ENCODE measurements at places on chromosomes 5 and 9. TPM values are rescaled to one million over a fixed set of nuclear protein-coding genes. Genes with fewer than 3 reads are reported as not detected.

Gene S1PR3
- total RNA-seq, result 10.1 TPM

GRCh38 chr9:88953381-88954029, 37.8 kb upstream of the S1PR3 start:
- peak; percentile 60 for ATAC-seq

Gene LRRC14B
- not detected for total RNA-seq

DNA sequence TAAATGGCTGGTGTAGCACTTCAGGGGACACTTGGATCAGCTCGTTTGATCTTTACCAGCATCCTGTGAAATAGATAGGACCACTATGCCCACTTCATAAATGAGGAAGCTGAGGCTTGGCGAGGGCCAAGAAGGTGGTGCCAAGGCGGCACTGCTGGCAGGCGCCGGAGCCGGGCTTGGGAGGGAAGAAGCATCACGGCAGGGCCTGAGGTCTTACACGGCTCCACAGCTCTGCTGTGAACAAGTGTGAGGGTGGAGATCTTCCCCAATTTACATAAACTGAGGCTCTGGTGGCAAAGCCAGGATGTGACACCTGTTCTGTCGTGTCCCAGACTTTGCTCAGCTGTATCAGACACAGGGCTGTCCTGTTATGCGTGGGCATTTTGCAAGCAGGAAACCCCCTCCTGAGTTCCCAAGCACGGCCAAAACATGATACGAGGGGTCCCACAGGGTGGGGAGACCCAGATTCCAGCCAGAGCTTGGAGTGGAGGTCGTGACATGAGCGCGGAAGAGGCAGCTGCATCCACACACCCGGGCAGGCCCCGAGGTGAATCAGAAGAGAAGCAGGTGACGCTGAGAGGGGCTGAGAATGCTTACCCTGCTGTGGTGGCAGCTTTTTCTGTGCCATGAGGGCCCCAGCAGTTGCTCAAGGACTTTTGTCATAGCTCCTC, 117.5 kb upstream of the BOD1 start:
- no peak for ATAC-seq

DNA sequence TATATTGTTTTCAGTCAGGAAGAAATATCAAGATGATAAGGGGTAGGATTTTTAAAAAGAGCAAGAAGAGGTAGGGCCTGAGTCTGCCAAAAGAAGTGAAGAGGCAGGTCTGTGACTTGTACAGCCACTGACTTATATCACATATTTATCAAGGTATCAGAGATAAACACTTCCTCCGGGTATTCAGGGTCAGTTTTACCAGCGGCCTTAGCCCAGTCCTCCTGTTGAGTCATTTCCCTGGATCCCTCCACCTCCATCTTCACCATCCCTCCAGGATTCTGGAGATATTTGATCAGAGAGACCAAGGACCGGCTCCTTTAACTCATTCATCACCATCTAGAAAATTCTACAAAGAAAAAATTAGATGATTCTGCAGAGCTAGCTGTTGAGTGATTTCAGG, 375.7 kb upstream of the TUSC1 start:
- ATAC-seq, result no peak

GRCh38 chr9:70080481-70081119, 37.0 kb downstream of the MAMDC2 start:
- ATAC-seq, result peak; percentile 74

- no peak for ATAC-seq
Measured at GRCh38 chr5:120538644-120539043, 74.5 kb downstream of the PRR16 start.

Gene LMBRD2
- total RNA-seq, result 17.5 TPM

- ATAC-seq, result no peak
Measured at GRCh38 chr9:89712283-89712682, 107.5 kb downstream of the GADD45G start.

DNA sequence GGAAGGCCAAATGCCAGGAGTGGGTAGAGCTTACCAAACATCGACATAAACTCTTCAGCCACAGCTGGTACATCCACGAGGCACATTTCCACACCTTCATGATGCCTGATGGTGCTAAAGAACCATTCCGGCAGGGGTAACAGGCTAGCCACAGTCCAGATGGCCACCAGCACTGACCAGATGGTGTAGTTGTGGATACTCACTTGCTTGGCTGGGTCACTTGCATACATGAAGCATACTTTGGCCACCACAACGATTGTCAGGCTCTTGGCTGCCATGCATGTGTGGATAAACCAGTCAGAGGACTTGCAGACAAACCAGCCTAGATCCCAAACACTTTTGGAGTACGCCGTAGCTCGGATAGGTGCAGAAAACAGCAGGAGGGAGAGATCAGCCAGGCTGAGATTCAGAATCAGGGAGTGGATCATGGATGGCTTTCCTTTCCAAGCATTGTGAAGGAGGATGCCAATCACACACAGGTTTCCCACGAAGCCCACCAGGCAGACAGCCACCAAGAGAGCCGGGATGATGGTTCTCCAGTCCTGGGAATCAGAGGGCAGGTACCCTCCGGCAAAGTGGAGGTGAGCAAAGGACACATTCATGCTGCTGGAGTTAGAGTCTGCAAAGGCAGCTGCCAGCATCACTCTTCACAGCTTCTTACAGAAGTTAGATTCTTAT, 378 bp downstream of the GPR151 start:
- ATAC-seq, result no peak

DNA sequence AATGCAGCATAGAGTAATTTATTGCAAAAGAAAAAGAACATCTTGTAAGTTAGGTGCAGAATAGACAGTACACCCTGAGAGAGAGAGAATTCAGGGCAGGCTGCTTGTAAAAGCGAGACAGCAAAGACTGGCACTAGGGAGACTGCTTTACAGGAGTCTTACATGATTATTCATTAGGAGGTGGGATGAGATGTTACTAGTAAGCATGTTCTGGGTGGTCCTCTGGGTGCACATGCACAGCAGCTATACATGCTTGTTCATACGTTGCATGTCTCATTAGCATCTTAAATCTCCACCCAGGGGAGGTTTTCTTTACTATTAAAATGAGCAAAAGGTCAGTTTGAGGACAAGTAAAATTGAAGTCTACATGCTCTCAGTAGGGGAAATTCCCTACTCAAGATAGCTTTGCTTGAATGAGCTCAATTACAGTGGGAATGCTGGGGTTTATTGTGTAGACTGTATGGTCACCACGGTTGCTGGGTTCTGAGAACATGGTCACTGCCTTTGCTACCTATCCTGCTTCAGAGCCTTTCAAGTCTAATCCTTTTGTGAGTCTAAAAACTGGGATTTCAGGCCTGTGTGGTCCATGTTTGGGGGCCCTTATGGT, 60.6 kb downstream of the RGS7BP start:
- peak; percentile 94 for ATAC-seq

DNA sequence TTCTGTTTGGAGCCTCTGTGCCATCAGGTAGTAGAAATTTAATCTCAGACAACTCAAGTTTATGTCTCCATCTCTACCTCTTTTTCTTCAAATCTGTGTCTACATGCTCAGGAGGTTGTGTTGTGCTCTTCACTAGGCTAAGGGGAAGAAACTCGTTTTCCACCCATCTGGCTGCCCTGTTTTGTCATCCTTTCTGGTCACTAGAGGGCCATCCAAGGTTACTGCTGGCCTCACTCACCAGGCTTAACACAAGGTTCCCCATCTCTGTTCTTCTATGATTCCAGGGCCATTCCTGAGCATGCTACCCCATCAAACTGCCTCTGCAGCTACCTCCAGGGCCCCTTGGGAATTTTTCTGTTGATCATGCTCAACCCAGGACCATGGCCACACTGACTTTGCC, 213.3 kb upstream of the FBXL7 start:
- no peak for ATAC-seq

Gene CRHBP
- total RNA-seq, result 0.43 TPM

DNA sequence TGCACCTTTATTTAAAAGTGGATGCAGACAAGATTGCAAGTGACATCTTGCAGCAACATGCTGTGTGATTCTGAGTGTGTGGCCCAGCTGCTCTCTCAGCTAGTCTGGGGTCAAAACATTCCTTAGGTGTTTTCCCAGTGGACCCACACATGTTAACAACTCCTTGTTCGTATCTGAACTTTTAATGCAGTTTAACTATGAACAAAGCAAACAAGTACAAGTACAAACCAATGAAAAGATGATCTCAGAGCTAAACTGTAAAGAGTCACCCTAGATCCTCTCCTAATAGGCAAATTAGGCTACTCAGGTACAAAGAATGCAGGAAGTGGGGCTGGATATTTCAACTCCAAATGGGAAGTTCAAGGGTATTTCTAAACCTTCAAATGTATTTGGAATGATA, 108.4 kb downstream of the ENTREP1 start:
- ATAC-seq, result no peak

Gene PCDHGA12
- 1.2 TPM for total RNA-seq

Measured in motor neuron (in vitro differentiated cells).